ENCODE measurements at places on chromosomes 12 and 14.

DNA sequence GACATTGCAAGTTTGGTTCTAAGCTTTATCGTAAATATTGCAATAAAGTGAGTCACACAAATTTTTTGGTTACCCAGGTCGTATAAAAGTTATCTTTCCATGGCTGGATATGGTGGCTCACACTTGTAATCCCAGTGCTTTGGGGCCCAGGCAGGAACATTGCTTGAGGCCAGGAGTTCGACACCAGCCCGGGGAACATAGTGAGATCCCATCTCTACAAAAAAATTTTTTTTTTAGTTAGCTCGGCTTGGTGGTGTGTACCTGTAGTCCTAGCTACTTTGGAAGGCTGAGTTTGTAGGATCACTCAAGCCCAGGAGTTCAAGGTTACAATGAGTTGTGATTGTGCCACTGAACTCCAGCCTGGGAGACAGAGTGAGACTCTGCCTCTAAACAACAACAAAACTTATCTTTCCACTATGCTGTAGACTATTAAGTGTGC, 24.4 kb downstream of the PRORP start:
- no peak for DNase-seq

- no peak for DNase-seq
Measured at GRCh38 chr12:95393191-95393790, 80.7 kb upstream of the METAP2 start.

GRCh38 chr14:64562436-64562835, 12.7 kb downstream of the PPP1R36 start:
- no peak for DNase-seq

DNA sequence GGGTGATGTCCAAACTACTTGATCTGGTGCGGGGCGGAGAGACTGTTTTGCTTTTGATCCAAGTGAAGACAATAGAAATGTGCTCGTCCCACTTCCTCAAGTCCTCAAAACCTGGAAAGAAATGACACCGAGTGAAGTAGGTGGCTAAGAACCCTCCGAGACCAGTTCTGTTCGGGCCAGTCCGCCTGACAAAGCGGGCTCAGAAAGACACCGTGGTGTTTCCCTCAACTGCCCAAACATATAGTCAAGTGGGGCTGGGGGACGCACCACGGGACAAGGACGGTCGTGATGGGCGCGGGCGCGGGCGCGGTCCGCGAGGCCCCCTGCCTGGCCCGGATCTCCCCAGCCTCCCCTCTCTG, 1.6 kb downstream of the PHLDA1 start:
- peak; percentile 67 for DNase-seq

Measured in SJSA1 (cell line).